ENCODE measurements at places on chromosomes 5 and 9.

- ATAC-seq: no peak
These were observed 202.0 kb downstream of the AUH start for GRCh38 chr9:91159664-91160121.

DNA sequence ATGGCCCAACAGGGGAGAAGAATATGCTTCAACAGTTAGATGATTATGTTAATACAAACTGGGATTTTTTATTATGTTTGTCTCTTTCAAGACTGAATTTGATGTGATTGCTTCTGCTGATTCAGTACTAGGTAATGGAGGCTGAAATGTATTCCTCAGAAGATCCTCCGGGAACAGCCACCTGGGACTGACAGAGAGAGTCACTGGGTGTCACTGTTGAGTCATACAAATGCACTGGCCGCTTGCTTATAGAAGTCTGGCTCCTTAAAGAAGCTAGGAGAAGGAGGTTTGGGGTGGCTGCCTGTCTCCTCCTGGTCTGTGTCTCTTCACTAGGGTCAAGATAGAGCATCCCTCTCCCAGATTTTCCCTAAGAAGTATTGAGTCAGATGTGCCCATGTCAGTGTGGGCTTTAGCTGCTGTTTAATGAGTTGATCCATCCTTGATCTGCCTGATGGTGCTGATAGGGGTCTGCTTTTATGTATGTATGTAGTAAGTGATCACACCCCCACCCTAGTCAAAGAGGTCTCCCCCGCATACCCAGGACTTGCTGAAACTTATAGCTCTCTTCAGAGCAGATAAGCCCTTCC, 773.4 kb downstream of the BRINP1 start:
- no peak for ATAC-seq

DNA sequence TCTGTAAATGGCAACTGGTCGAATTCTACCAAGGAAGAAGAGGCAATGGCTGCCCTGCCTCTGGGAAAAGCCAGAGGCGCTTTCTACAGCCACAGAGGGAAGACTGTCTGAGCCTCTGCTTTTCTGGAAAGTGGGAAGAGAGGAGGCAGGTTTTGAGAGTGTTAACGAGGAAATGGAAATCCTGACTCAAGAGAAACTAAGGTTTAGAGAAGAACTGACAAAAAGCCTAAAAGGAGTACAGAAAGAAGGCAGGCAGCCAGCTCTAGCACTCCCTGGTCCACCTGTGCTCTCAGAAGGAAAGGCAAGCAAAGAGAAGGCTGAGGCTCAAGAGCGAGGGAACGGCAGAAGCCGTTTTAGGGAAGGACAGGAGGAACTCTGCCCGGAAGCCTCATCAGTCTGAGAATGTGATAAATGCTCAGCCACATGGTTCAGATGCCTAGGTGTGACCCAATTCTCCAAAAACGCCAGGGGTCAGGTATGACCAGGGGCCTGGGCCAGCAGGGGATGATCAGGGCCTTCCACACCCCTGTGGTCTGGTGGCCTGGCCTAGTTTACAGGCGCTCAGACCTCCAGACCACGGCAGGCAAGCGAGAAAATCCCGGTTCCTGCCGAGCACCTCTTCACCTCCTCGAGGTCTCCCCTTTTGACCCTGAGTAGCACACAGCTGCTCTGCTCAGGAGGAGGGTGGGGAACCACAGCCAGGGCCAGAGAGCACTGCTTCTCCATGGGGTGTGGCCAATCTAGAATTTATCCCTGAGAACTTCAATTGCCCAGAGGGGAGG, 79.9 kb upstream of the FBXW11 start:
- ATAC-seq: no peak

GRCh38 chr5:120545007-120545406, 80.9 kb downstream of the PRR16 start:
- ATAC-seq: no peak

Data from stimulated activated memory B cell treated with anti-CD40 and anti-IgM and Interleukin-4, amounts not matched to agents 10 μg/mL and 1 μg/mL and 100 μg/mL, for 72 hours (primary cell).